ENCODE measurements at places on chromosomes 4 and X.

DNA sequence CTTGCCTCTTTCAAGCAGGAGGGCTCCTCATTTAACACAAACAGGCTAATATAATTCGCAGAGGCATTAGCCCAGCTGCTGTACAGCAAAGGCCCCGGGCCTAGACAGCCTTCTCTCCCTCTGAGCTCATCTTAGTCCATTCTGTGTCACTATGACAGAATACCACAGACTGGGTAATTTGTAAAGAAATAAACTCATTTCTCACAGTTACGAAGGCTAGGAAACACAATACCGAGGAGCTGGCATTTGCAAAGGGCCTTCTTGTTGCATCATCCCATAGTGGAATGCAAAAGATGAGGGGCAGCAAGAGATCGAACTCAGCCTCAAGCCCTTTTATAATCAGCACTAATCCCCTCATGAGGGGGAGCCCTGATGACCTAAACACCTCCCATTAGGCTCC lies 48.5 kb downstream of the TSPAN5 start:
- no peak for DNase-seq

- DNase-seq, result no peak
These were observed 17.9 kb downstream of the CNOT6L start for GRCh38 chr4:77801260-77801608.

DNA sequence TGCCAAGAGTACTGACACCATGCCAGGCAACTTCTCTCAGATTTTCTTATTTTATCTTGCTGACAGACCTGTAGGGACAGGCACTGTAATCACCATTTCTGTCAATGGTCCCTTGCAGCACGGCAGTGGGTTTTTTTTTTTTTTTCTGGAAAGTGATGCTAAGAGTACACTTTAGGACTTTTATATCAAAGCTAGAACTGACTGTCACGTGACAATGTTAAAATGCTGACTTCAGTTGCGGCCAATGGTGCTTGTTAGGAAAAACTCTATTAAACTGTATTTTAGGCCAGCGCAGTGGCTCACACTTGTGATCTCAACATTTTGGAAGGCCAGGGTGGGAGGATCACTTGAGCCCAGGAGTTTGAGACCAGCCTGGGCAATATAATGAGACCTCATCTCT lies 12.3 kb upstream of the SCOC start:
- DNase-seq, result no peak

DNA sequence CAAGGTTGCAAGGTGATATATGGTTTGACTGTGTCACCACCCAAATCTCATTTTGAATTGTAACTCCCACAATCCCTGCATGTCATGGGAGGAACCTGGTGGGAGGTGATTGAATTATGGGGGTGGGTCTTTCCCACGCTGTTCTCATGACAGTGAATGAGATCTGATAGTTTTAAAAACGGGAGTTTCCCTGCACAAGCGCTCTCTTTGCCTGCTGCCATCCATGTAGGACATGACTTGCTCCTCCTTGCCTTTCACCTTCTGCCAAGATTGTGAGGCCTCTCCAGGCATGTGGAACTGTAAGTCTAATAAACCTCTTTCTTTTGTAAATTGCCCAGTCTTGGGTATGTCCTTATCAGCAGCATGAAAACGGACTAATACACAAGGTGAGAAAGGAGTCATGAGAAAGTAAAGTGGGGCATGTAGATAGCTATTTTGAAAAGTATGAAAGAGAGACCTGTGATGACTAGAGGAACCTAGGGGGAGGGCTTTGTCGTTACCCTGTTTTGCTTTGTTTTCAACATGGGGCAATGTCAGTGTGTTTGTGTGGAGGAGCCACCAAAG lies 6.3 kb downstream of the ZBTB49 start:
- no peak for DNase-seq

DNA sequence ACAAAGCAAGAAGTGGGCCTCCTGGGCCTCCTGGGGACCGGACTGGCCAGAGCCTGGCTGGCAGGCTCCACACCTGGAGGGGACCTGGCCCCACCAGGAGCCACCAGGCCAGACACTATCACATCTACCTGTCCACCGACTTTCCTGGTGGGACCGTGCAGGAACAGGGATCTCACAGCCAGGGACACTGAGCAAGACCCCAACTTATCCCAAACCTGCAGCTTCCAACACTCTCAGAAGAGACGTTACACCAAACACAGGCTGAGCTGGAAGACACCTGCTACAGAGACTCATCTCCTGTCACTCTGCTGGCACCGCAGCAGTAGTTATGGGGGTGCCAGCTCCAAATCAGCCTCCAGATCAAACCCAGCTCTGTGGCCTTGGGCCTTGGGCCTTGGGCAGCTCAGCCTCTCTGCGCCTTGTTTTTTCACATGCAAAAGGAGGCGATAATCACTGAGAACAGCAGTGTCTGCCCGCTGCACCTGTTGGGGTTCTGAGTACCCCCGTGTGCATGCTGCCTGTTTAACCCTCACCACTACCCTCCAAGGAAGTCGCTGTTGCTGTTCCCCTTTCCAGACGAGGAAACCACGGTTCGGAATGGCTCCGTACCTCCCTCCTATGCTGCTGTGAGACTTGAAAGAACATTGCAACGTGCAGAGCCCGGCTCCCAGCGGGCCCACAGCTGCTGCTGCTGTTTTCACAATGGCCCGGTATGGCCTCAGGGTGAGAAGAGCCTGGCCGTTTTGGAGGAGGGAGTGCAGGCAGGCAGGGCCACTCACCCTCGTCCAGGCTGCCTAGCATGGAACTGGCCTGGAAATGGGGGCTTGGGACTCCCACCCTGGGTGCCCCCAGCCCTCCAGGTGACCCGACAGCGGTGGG lies 69.6 kb downstream of the ADRA2C start:
- no peak for DNase-seq

DNA sequence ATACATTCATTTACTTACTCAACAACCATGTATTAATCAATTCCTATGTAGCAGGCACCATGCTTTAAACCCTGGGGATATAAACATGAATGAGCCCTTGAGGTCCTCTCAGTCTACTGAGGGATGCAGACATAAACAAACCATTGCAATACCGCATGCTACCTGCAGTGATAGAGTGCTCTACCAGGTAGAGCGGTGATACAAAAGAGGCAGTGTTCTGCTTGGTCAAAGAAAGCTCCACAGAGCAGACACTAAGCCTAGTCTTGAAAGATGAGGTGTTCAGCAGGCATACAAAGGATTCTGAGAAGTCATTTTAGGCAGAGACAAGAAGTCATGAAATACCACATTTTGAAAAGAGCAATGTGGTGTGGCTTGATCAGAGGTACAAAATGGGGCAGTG lies 26.9 kb upstream of the AMOT start:
- DNase-seq, result no peak

- DNase-seq, result no peak
These were observed 44.7 kb downstream of the SCD5 start for GRCh38 chr4:82753725-82754410.

- DNase-seq, result no peak
These were observed 40.4 kb downstream of the CCNG2 start for GRCh38 chr4:77197361-77197760.

GRCh38 chr4:3301450-3302172 lies 8.8 kb downstream of the RGS12 start:
- no peak for DNase-seq

DNA sequence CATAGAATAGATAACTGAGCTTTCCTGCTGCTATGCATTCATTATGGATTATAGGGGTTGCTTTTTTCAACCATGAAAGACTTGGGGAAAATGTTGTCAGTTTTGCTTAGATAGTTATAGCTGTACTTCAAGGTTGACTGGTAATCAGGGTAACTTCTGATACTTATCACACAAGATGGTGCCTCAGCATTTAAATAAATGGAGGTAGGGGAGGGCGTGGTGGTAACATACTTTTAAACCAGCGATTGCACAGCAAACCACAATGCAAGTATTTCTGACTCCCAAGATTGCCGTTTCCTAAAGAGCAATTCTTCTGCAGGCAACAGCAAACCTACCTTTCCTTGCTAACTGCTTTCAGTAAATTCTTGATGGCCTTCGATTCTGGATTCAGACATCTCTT lies 1.3 kb downstream of the CXCL10 start:
- no peak for DNase-seq

GRCh38 chrX:110142096-110142495 lies 139.2 kb downstream of the TMEM164 start:
- DNase-seq, result no peak

GRCh38 chrX:19912-20571 lies 261.1 kb upstream of the PLCXD1 start:
- no peak for DNase-seq

- DNase-seq, result no peak
These were observed 156.6 kb downstream of the GRIA3 start for GRCh38 chrX:123340696-123341095.

DNA sequence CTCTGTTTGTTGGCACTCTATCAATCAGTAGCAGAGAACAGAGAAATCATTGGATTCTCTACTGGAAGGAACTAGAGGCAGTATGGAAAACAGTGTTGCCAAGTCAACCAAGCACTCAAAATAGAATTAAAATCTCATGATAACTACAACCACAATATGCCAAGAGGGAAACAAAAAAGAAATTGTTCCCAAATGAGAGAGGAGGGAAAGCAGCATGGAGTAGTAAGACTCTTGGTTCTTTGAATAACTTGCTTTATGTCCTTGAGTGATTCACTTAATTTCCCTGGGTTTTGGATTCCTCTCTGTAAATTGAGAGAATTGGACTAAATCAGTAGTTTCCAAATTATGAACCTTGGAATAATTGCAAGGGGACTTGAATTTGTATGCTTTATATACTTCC lies 285.5 kb upstream of the ANKRD50 start:
- DNase-seq, result no peak

DNA sequence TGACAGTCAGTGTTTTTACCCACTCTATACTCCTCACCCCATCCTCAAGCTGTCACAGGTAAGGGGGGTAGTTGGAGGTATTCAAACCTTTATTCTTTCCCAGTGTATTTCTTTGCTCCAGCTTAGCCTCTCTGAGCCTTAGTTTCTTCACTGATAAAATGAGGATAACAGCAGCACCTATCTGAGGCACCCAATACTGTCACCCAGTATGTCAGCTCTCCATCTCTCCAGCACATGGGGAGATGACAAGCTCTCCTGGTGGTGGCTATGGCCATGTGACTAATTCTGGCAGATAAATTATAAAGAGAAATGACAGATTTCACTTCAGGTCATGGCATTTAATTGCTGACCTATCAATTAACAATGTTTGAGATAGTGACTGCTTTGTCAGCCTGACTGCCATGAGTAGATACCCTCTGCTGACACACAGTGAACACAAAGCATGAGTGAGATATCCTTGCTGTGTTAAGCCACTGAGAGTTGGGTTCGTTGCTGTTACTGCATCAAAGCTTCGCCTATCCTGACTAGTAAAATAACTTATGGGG lies 176.4 kb upstream of the TBC1D9 start:
- no peak for DNase-seq

- DNase-seq, result no peak
These were observed 15.7 kb downstream of the SMIM43 start for GRCh38 chr4:121749225-121749624.

- DNase-seq, result no peak
These were observed 145.9 kb downstream of the PPP3CA start for GRCh38 chr4:101201421-101201820.

- no peak for DNase-seq
These were observed 5.5 kb downstream of the CLCN3 start for GRCh38 chr4:169625886-169626285.

DNA sequence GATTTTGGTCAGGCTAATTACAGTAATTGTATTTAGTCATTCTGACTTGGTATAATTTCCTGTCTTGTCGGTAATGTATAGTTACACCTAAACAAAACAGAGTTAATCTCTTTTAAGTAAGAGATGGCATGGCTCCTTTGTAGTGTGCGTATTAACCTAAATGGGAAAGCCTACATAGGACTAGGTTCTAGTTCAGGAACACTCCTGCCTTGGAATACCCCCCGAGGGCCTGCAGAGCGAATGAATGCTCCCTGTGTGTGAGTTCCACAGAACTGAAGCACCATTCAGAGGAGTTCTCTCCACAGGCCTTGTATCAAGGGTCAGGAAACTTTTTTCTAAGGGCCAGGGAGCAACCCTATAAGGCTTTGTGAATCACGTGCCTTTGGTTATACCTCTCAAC lies 44.9 kb upstream of the STIM2 start:
- DNase-seq, result no peak

DNA sequence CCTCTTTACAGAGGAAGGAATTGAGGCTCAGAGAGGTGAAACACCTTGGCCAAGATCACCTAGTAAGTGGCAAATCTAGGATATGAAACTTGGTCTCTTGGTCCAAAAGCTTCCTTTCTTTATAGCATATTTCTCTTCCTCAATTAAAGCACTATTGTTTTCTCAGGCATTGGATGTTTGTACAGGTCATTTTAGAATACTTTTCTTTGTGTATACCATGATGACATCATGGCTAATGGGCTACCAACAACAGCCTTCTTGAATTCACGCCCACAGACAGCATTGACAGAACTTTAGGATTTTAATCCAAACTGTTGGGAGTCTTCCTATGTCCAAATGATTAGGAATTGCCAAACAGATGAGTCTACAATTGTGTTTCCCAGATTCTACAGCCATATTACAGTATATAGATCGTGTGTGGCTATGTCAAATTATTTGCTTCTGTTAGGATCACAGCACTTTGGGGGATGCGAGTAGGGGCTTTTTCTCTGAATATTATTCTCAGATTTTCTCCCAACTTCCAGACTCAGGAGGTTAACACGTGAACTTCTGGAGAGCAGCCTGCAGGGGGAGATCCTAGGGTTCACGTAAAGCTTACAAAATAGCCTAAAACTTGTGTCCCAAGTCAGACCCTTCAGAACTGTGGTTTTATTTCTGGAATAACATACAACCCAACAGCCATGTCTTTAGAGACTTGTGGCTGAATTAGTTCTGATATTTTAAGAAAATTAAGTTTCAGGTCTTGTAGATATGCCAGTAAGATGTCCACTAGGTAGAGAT lies 191.8 kb downstream of the SHROOM3 start:
- no peak for DNase-seq

- DNase-seq, result no peak
These were observed 11.8 kb downstream of the AKAP4 start for GRCh38 chrX:50188859-50189600.

- no peak for DNase-seq
These were observed 3.7 kb downstream of the CXCL9 start for GRCh38 chr4:76003620-76004019.

- DNase-seq, result no peak
These were observed 26.1 kb upstream of the CFAP299 start for GRCh38 chr4:80309294-80310004.

- no peak for DNase-seq
These were observed 266.2 kb downstream of the SPRY1 start for GRCh38 chr4:123662827-123663226.

- no peak for DNase-seq
These were observed 125.7 kb upstream of the NDST3 start for GRCh38 chr4:117908306-117909207.

DNA sequence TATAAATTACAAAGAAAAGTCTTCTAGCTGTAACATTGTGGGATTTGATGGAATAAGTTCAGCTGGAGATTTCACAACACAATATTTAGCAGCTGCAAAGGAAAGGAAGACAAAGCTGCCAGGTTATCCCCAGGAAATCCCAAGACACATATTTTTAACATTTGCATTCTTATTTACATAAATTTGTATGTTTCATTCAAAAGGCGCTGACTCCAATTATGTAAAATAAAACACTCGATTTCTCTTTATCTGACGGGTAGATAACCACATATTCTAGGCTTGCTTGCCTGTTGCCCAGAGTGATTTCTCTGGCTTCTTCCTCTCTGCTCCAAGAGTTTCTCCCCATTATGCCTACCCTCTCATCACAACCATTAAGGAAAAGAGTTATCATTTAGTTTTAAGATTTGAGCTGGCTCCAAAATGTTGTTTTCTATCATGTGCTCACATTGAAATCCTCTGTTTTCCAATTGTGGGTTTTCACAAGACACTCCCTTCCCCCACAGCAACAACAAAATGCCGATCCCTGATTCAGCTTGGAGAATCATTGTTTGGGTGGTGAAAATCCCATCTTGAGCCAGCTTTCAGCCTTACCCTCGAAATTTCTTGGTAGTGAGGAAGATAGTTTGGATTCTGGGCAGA lies 128.2 kb upstream of the RASGEF1B start:
- DNase-seq, result no peak

Measured in stimulated activated CD4-positive, alpha-beta T cell treated with anti-CD3 and anti-CD28 coated beads, Interleukin-1b, Interleukin-23, amount 100 ng/mL, for 1 hour (primary cell).